ENCODE measurements at places on chromosomes 4 and X.

GRCh38 chrX:55490121-55490520 lies 473 bp upstream of the USP51 start:
- DNase-seq, result no peak

GRCh38 chr4:148312956-148313490 lies 129.2 kb downstream of the NR3C2 start:
- no peak for DNase-seq

GRCh38 chr4:5863461-5864113 lies 29.3 kb downstream of the CRMP1 start:
- no peak for DNase-seq

DNA sequence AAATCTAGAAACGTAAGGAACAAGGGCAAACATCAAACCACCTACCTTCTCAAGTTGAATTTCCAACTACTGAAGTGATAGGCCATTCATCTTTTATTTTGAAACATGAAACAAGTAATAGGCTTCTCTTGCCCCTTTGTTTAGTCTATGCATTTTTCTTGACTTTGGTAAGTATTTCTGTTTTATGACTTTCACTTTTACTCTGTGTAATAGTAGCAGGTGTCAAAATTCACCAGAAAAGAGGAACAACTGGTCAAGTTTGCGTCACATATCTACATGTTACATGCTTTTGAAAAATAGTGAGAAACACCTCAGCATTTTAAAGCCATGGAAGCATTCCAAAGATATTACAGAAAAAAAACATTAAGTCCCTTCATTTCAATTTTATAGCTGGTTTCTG lies 157.1 kb upstream of the FTHL17 start:
- no peak for DNase-seq

- no peak for DNase-seq
Observed at GRCh38 chr4:150255610-150256224, 177.5 kb downstream of the DCLK2 start.

Data from stimulated activated CD8-positive, alpha-beta memory T cell treated with anti-CD3 and anti-CD28 coated beads, Interleukin-7, amount 100 ng/mL, for 1 hour (primary cell).